ENCODE measurements at places on chromosomes 3 and 15.

- DNase-seq = no peak
These were observed 397.5 kb downstream of the ZIC4 start for GRCh38 chr3:147008886-147009285.

DNA sequence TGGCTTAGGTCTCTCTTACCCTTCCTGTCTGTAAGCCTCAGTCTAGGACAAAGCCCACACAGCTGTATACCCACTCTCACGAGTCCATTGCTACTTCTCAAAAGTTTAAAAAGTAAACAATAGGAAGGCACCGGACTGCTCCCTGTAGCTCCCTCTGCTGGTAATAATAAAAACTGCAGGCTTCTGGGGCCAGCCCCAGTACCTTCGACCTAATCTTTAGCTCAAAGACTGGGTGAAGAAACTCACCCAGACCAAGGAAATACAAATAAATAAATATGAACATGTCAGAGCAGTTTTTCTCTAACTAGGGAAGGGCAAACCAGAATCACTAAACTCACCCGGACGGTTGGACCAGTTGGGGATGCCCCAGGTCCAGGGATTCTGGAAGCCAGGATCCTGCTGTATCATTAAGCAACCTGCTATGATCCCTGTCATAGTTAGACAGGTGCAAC, 5.0 kb downstream of the FAM219B start:
- peak; percentile 32 for DNase-seq

GRCh38 chr15:25051399-25052154, 96.8 kb downstream of the SNRPN start:
- DNase-seq = no peak

- no peak for DNase-seq
These were observed 203.9 kb downstream of the NR1D2 start for GRCh38 chr3:24149032-24149431.

DNA sequence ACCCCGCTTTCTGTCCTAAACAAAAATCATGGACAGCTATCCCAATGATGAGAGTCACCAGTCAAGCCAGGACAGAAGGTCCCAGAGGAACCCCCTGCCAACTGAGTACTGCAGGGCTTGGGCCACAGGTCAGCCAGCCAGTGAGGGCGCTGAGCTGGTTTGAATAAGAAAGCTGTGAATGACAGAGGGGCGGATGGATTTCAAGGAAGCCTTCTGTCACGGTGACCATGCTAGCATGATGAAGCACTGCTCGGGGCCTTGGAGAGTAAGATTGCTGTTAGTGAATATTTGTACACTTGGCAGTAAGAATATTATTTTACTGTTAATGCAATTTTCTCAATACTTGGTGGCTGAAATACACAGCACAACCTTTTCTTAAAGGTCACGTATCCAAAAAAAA, 734.0 kb upstream of the NR2F2 start:
- no peak for DNase-seq

GRCh38 chr15:96390986-96391385, 60.5 kb downstream of the NR2F2 start:
- no peak for DNase-seq

DNA sequence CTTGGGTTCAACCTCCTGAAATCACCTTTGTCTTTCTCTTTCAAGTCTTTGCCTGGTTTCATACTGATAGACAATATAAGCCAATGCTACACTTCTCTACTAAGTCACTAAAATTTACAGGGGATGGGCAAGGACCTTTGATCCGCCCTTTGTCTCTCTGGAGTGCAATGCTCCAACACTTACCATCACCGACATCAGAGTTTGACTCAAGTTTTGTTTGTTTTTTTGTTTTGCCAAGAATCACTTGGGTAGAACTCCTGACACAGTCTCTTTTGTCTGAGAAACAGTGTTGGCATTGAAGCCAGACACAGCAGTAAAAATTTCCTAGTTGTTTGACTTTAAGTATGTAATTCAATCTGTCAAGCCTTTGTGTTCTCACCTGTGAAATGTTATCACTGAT, 29.3 kb downstream of the NFKBIZ start:
- no peak for DNase-seq

DNA sequence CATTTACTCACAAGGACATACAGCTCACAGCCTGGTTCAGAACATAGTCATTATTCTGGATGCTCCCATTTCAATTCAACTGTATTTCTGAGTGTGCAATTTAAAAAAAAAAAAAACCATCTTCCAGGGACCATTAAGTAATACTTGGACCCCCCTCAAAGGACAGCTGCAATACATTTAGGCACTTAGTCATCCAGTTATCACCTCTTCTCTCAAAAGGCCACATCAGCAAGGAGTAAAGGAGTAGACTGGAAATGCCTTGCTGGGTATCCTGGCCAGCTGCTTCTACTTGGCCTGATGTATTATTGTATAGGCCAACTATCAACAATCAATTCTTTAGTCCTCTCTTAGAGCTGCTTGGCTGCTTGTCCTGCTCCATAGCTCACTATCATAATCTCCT, 211.4 kb upstream of the SETMAR start:
- DNase-seq = no peak

GRCh38 chr3:124916837-124917409, 17.6 kb downstream of the MUC13 start:
- no peak for DNase-seq

DNA sequence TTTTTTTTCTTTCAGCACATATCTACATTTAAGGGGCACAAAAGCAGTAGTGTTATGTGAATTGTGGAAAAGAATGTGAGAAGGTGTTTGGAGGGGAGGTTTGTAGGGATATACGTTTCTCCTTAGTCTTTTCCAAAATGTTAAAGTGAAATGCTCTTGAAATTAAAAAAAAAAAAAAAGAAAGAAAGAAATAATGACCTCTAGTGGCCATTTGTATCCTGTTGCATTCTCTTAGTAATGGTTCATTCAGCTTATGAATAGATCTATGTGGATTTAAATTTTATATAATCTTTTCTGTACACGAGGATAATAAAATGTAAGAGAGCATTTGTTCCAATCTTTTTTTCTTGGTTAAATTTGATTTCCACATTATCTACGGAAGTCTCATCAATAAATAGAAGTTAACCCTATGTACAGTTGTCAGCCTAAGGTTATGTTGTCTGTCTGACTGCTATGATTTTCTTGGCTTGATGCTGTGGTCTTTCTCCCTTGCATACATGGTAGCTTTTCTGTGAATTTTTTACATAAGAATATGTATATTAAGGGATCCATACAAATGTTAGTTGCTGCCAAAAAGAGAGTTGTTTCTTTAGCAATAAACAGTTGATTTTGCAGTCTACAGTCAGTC, 1.7 kb downstream of the P2RY13 start:
- DNase-seq = no peak

GRCh38 chr15:62626903-62627302, 415.6 kb upstream of the TPM1 start:
- no peak for DNase-seq

- DNase-seq = no peak
These were observed 229.5 kb downstream of the SOX2 start for GRCh38 chr3:181941250-181941649.

DNA sequence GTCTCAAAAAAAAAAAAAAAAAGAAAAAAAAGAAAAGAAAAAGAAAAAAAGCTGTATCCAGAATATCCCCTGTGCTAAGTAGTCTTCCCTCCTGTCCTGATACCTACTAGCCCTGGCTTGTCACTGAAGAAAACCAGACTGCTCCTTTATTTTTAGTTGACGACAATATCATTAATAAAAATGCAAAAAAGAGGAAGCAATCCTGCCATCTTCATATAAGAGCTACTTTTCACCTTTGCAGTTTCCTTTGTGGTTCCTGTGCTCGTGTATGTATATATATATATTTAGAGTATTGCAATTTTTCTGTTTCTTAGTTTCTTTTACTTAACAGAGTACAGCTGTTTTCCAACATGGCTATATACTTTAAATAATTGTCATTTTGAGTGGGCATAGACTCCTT, 13.6 kb downstream of the C3orf20 start:
- no peak for DNase-seq

DNA sequence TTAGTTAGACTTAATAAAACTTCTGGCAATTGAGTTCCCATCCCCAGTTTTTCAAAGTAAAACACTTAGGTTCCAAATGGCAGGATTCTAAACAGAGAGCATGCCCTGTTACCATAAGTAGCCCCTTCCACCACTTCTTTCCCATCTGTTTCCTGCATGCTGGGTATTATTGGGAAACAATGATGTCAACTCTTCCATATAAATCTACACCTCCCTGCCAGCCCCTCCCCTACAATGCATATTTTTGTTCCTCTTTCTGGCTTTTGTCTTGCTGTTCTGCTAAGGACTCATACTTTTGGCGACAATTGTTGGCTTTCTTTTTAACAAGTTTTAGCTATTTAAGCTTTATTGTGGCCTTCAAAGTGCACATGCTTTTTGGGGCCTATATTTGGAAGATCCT, 11.1 kb downstream of the ARHGAP31 start:
- no peak for DNase-seq

- DNase-seq = no peak
These were observed 3.6 kb downstream of the WHAMM start for GRCh38 chr15:82812994-82813393.

DNA sequence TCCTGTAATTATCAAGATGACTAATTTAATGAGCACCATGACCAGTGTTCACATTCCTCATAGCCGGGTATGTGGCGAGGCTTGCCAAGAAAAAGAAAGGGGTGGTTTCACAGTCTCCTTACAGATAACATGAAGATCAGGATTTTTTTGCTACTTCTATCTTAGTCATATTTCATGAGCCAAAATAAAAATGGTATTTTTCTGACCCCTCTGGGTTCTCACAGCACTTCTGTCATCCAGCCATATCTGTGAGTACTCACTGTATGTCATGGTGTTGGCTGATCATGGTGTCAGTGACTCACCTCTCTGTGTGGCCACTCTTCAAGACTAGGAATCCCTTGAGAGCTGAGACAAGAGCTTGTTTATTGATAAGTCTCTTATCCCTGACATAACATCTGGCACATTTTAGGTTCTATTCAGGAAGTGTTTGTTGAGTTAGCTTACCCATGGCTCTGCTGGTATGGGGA, 130.5 kb upstream of the LMCD1 start:
- DNase-seq = no peak

DNA sequence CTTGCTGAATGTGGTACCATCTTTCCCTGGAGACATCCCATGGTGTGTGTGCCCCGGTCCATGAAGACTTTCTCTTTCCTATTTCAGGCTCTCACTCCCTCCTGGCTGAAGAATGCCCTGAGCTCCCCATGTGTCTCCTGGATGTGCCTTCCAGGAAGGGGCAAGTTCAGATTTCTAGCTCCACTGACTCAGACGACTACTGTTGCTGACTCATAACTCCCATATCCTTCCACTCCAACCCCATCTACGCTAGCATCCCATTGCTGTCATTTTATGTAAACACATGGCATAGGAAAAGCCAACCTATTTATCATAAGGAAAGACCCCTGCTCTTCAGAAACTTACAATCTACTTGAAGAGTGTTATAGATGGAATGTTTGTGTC, 95.0 kb downstream of the ADCY5 start:
- no peak for DNase-seq

GRCh38 chr3:157667493-157667892, 164.3 kb upstream of the VEPH1 start:
- no peak for DNase-seq

DNA sequence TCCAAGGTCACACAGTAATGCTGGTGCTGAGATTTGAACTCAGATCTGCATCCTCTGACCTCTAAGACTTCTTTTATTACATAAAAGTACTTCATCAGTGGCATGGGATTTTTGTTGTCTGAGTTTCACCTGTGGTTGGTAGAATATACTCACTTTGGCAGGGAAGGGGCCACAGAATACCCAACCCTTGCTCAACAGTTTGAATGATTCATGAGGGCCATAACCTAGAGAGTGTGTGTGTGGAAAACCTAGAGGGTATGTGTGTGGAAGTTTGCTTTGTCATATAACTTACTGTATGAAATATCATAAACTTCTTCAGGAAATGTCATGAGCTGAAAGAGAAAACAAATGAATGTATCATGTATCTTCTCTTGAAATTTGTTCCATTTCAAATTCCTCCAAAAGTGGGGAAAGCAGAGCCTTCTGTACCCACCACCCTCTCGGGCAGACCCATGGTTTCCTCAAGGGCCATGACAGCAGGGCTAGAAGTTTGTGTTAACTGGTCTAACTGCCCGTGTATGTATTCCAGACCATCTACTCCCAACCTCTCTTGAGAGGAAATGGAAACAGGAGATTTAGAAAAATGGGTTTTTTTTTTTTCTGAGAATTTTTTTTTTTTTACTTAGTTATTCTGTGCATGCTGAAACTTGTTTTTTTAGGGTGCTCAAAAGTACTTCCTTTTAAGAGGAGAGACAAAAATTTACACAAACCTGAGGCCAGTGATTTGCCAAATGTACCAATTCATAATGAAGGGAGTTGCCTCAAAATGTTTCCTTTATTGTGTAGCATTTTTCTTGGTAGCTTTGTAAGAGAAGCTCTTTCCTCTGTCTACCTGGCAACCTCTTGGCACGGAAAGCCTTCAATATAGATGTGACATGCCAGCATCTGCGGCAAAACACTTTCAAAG, 127.0 kb downstream of the TPRG1 start:
- no peak for DNase-seq

Data from stimulated activated CD4-positive, alpha-beta T cell treated with anti-CD3 and anti-CD28 coated beads, Interleukin-1b, Interleukin-23, amount 100 ng/mL, for 24 hours (primary cell).